ENCODE measurements at places on chromosomes 3 and 15. TPM values are rescaled to one million over a fixed set of nuclear protein-coding genes. Genes with fewer than 3 reads are reported as not detected.

DNA sequence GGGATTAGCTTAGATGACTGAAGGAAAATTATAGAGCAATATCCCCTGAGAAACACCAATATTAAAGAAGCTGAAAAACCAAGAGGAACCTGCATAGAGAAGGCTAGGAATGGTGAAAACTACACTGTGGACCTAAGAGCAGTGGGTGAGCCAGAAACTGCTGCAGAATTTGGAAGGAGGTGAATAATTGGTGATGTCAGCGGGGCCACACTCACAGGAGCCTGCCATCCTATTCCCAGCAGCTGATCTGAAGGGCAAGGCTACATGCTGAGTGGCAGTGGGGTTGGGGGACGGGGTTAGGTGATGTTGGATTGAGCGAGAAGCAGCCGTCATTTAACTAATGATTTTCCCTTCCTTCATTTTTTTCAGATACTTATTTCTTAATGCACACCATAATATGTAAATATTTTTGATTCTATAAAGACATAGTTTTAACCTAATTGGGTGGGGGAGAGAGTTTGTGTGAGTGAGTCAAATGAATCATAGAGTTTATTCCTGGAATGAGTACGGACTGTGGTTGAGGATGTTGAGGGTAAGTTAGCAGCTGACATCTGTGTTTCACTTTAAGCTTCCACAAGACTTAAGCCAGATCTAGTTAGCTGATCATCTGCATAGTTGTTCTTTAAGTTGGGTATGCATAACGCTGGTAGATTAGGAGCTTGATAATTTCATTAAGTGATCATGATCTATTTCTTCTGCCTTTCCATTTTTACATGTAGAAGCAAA lies 222.8 kb downstream of the PTPRG start:
- no peaks in the 10 kb centered on the region for H3K36me3 ChIP-seq
- H3K4me3 ChIP-seq, result no peak overlapping the region
- H3K27ac ChIP-seq, result no peak overlapping the region

DNA sequence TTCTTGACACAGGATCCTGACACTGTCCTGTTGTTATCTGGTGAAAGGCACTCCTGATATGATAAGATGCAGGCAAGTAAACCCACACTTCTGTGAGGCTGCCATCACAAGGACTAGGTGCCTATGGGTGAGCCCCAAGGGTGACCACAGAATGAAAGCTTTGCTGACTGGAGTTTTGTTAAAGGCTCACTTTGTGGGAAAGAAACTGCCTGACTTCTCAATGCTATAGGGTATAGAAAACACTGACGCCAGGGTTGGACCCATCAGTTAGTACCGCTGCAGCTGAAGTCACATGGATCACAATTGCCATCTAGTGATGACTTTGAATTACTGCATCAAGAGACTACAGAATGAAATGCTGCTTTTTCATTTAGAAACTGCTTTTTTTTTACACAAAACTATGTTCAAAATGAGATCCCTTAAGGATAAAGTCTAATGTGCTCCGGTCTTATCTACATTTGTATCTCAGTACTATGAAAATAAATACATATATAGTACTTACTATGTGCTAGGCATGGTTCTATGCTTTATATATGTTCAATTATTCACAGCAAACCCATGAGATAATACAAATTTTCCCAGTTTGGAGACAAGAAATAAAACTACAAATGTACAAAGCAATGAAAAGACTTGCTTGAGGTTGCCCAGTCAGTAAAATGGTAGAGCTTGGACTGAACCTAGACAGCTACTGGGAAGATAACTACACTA lies 64.2 kb upstream of the CMSS1 start:
- H3K27me3 ChIP-seq, result peaks cover 5% of the 10 kb centered on the region
- no peak overlapping the region for H3K4me3 ChIP-seq
- no peak for DNase-seq
- H3K36me3 ChIP-seq, result no peaks in the 10 kb centered on the region
- no peak overlapping the region for H3K27ac ChIP-seq

Gene CLDN11
- total RNA-seq, result 0.53 TPM

- H3K27ac ChIP-seq, result peak overlapping the region; percentile 76
- no peaks in the 10 kb centered on the region for H3K36me3 ChIP-seq
- H3K27me3 ChIP-seq, result no peaks in the 10 kb centered on the region
These were observed 305 bp upstream of the KPNA1 start for GRCh38 chr3:122515020-122515468.

Gene CPEB1
- not detected for total RNA-seq

Gene CPN2
- not detected for total RNA-seq

DNA sequence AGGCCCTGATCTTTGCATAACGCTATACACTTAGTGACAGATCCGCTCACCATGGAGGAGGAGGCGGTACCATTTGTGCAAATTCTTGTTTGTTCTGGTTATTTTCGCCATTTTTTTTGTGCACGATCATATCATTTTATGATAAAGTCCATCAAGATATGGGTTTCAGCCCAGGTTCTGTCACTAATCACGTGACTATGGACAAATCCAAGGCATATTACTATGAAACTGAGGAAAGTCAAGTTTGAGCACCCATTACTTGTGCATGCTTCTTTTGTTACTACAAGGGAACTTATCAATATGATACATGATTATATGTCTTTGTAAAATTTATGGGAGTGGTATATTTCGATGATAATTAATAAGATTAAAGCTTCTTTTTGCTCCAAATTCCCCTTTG lies 829.5 kb downstream of the ROBO2 start:
- DNase-seq, result no peak
- H3K27me3 ChIP-seq, result no peaks in the 10 kb centered on the region
- no peaks in the 10 kb centered on the region for H3K4me1 ChIP-seq
- H3K27ac ChIP-seq, result no peak overlapping the region

- no peaks in the 10 kb centered on the region for H3K4me1 ChIP-seq
- peaks cover 5% of the 10 kb centered on the region for H3K36me3 ChIP-seq
- H3K27ac ChIP-seq, result no peak overlapping the region
- H3K27me3 ChIP-seq, result no peaks in the 10 kb centered on the region
- DNase-seq, result no peak
These were observed 311.7 kb upstream of the ZNF717 start for GRCh38 chr3:76096836-76097588.

GRCh38 chr3:11570251-11570650 lies 73.5 kb downstream of the VGLL4 start:
- no peaks in the 10 kb centered on the region for H3K36me3 ChIP-seq
- H3K4me1 ChIP-seq, result peaks cover 10% of the 10 kb centered on the region
- H3K27ac ChIP-seq, result peak overlapping the region; percentile 50
- DNase-seq, result no peak
- H3K4me3 ChIP-seq, result no peak overlapping the region

GRCh38 chr3:32340611-32341365 lies 50.9 kb upstream of the CMTM7 start:
- no peaks in the 10 kb centered on the region for H3K4me1 ChIP-seq
- H3K27me3 ChIP-seq, result no peaks in the 10 kb centered on the region
- no peak overlapping the region for H3K4me3 ChIP-seq
- DNase-seq, result no peak
- H3K36me3 ChIP-seq, result no peaks in the 10 kb centered on the region
- H3K27ac ChIP-seq, result no peak overlapping the region

DNA sequence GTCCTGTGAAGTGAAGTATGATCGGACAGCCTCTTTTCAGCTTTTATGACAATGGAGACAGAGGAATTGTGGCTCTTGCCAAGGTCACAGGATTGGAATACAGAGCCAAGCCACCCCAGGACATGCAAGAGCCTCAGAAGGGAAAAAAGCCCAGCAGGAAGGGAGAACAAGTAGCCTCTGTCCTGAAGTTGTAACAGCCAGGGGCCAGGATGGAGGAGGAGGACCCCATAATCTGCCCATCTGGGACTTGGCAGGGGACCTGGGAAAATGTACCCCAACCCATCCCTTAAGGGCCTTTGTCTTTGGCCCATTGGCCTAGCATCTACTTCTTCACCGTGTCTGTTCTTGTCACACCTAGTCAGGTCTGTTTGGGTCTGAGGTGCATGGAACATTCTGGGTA lies 60.4 kb upstream of the POLG start:
- DNase-seq, result no peak
- peaks cover 3% of the 10 kb centered on the region for H3K27me3 ChIP-seq
- H3K4me1 ChIP-seq, result peaks cover 15% of the 10 kb centered on the region
- H3K36me3 ChIP-seq, result no peaks in the 10 kb centered on the region
- H3K27ac ChIP-seq, result no peak overlapping the region
- H3K4me3 ChIP-seq, result no peak overlapping the region

GRCh38 chr3:168476360-168476980 lies 380.7 kb upstream of the GOLIM4 start:
- DNase-seq, result no peak
- no peak overlapping the region for H3K27ac ChIP-seq
- no peak overlapping the region for H3K4me3 ChIP-seq
- no peaks in the 10 kb centered on the region for H3K27me3 ChIP-seq

DNA sequence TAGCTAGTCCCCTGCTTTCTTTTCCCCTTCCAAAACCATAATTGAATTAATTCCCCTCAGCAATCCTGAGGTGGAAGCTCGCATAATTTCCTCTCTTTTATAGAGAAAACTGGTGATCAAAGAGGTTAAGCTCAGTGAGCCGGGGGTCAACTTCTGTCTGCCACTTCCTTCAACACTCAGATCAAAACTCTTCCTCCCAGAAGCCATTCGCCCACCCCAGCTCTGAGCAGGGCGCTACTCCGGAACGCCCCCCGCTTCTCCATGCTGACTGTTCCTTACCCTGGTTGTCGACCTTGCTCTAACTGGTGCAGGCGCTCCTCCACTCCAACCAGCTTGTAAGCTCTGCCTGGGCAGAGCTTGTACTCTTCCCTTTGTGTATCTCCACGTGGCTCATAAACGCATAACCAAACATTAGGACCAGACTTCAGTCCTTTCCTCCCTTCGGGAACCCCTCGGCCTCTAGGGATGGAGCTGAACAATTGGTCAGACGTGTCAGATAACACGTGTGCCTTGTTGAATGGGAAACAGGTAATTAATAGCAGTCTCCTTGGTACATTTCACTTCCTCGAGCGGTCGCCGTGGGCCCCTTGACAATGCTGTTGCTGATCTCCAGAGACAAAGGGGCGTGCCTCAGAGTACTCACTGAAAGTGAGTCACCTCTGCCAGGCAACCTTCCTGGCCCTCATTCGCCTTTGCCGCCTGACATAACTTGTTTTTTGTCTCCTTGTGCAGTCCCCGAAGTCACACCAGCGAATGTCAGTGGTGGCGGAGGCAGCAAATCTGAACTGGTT lies 71.8 kb downstream of the IL5RA start:
- no peak overlapping the region for H3K27ac ChIP-seq
- no peak overlapping the region for H3K4me3 ChIP-seq
- peaks cover 23% of the 10 kb centered on the region for H3K27me3 ChIP-seq
- no peaks in the 10 kb centered on the region for H3K4me1 ChIP-seq

DNA sequence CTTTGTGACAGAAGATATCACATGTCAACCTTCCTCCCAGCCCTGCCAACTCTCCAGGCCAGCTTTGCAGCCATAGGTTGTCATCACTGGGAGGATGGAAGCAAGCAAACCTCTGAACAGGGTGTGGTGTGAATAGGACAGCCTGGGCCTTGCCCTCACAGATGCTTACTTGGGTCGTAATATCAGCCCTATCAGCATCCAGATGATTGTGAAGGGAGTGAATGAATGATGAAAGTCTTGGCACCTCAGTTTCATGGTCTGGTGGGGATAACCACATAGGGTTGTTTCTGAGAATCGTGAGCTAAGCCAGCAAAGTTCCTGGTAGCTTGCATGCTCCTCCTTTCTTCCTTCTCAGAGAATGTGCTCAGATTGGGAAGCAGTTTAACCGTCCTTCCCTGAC lies 55.1 kb upstream of the POLR2M start:
- H3K27ac ChIP-seq, result no peak overlapping the region
- no peak overlapping the region for H3K4me3 ChIP-seq
- H3K27me3 ChIP-seq, result peaks cover 21% of the 10 kb centered on the region
- DNase-seq, result no peak
- no peaks in the 10 kb centered on the region for H3K36me3 ChIP-seq
- H3K4me1 ChIP-seq, result no peaks in the 10 kb centered on the region

DNA sequence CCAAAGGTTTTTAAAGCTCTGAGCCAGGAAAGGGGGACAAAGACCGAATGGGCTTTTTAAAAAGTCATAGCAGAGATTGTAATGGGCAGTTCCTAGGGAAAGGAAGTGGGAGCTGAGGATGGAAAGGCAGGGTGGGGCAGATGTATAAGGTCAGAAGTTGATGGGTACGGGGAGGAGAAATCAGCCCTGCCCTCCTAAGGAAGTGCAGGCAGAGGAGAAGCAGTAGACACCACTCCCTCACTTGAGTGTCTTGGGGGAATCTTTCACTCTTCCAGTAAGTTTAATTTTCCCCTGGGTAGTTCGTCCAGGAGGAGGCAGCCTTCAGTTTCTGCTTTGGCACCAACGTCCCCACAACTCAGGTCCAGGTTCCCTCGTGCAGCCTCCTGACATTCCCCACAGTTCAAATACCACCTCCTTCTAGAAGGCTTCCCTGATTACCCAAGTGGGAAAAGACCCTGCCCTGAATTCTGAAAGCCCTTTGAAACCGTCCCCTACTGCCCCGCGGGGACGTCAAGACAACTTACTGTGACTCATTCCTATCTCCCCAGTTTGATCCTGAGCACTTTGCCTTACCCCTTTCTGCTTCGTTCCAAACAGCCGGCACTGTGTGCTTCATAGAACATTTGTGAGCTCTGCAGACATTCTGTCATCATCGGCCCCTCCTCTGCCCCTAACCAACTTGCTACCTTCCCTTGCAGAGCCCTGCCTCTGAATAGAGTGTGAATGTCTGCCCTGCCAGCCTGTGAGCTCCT lies 14.3 kb upstream of the SRP14 start:
- H3K27me3 ChIP-seq, result no peaks in the 10 kb centered on the region
- no peak for DNase-seq
- no peaks in the 10 kb centered on the region for H3K36me3 ChIP-seq
- H3K27ac ChIP-seq, result no peak overlapping the region
- peaks cover 46% of the 10 kb centered on the region for H3K4me1 ChIP-seq

GRCh38 chr3:49929291-49930167 lies at the start of gene MON1A:
TSS of gene MON1A (minus strand) at chr3:49929811. CDS start at chr3:49913346, 16,465 bp downstream.
- H3K4me3 ChIP-seq, result peak within 1 kb of the TSS; percentile 84
- DNase-seq, result peak; percentile 95
- no peaks in the 10 kb centered on the region for H3K36me3 ChIP-seq
- peak within 1 kb of the TSS; percentile 92 for H3K27ac ChIP-seq
- H3K27me3 ChIP-seq, result no peaks in the 10 kb centered on the region

Gene LMAN1L
- total RNA-seq, result 3.4 TPM

Gene PLEKHO2
- 31.2 TPM for total RNA-seq

- H3K27ac ChIP-seq, result no peak overlapping the region
- no peak for DNase-seq
- no peak overlapping the region for H3K4me3 ChIP-seq
- H3K27me3 ChIP-seq, result peaks cover 6% of the 10 kb centered on the region
- H3K36me3 ChIP-seq, result no peaks in the 10 kb centered on the region
These were observed 512.3 kb upstream of the MDFIC2 start for GRCh38 chr3:70824773-70825172.

- H3K27ac ChIP-seq, result peak overlapping the region; percentile 72
- peaks cover 23% of the 10 kb centered on the region for H3K27me3 ChIP-seq
- peak; percentile 39 for DNase-seq
- peaks cover 19% of the 10 kb centered on the region for H3K4me1 ChIP-seq
These were observed 16.4 kb downstream of the CHST13 start for GRCh38 chr3:126540342-126540849.

GRCh38 chr3:153209596-153209995 lies 47.6 kb downstream of the RAP2B start:
- DNase-seq, result no peak
- H3K27me3 ChIP-seq, result no peaks in the 10 kb centered on the region
- H3K4me3 ChIP-seq, result no peak overlapping the region
- no peaks in the 10 kb centered on the region for H3K36me3 ChIP-seq

Gene ANKUB1
- total RNA-seq, result not detected

- no peak overlapping the region for H3K4me3 ChIP-seq
- no peak for DNase-seq
- H3K4me1 ChIP-seq, result no peaks in the 10 kb centered on the region
- H3K27ac ChIP-seq, result no peak overlapping the region
- no peaks in the 10 kb centered on the region for H3K27me3 ChIP-seq
These were observed 371.4 kb downstream of the SOX2 start for GRCh38 chr3:182083112-182083511.
